Kidney epithelial cell (primary cell): ENCODE measurements at places on chromosomes 5 and 9.

GRCh38 chr5:172005708-172006320 lies 624 bp downstream of the FBXW11 start:
- no peak for DNase-seq

DNA sequence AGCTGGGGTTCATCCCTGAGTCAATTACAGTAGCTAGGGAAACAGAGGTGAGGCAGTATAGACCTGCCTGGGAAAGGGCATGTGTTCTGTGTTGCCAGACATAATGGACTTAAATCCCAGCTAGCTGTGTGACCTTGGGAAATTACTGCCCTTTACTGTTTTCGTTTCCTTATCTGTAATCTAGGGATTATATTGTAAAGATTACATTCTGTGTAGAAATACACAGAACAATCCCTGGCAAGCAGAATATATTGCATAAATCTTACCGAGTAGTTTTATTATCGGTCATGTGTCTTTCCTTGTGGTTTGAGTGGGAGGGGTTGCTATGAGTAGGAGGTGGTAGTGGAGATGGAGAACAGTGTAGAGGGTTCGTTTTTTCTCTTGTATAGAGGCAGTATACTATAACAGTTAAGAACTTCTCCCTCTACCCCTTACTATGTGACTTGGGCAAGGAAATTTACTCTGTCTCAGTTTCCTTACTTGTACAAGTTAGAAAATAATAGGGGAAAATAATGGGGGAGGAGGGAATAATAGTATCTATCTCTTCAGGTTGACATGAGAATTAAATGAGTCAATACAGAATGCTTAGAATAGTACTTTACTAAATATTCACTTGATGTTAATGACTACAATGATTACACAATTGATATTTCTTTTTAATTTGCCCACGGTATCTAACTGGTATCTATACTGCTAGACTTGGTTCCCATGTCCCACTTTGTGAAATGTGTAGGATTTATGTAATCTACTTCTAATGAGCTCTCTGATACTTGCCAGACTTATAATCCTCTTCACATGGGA lies 7.1 kb upstream of the DMXL1 start:
- DNase-seq: no peak

DNA sequence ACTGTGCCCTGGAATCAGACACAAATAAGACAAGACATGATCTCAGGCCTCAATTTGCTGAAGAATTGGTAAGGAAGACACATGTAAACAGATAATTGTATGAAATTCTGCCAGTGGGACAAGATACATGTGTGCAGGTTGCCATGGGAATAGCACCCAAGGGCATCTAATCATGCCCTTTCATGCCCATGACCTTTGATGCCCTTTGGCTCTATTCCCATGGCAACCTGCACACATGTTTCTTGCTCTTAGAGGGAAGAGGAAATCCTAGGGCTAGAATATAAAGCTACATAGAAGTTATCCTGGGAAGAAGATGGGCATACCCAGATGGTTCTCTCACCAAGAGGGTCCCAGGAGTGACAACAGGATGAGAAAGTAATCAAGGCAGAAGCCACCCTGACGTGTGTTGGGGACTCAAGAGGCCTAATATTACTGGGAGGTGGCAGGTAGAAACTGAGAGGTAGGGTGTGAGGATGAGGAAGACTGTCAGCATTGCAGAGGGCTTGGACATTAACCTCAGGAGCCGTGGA lies 34.4 kb downstream of the P4HA2 start:
- no peak for DNase-seq

- no peak for DNase-seq
Observed at GRCh38 chr9:4298255-4299004, 1.4 kb downstream of the GLIS3 start.

DNA sequence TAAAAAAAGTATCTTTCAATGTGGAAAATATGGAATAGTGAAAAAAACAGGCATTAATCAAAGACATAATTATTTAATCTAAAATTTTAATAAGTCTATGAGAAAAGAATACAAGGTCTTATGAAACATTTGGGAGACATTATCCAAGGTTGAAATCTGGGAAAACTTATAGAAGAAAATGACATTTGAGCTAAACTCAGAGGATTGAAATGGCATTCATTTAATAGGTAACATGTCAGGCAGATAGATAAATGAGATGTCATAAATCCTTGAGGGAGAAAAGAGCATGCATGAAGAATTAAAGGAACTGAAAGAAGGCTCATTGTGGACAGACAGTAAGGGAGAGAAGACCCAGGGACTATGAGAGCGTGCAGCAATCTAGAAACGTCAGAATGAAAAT lies 284.4 kb downstream of the PRR16 start:
- no peak for DNase-seq

- peak; percentile 29 for DNase-seq
Observed at GRCh38 chr9:89274838-89275237, 36.2 kb upstream of the CKS2 start.

DNA sequence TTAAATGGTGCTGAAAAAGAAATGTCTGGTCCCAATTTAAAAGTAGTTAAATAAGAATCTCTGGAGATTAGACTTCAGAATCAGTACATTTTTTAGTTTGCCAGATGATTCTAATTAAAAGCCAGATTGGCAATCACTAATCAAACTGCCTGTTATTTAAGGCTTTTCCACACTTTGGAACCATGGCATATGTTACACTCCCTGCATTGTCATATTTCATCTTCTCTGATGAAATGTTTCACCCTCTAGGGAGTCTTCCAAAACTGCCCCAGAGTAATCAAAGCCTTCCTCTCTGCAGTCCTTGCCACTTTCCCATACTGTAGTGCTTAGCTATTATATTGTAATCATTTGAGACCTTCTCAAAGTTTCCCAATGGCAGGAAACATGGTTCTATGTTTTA lies 17.5 kb upstream of the OR13C9 start:
- no peak for DNase-seq

GRCh38 chr9:114141553-114142402 lies 13.6 kb upstream of the COL27A1 start:
- no peak for DNase-seq
